Stimulated activated CD4-positive, alpha-beta T cell treated with anti-CD3 and anti-CD28 coated beads, Interleukin-12 subunit alpha, Interleukin-12 subunit beta, amount 100 ng/mL, for 24 hours (primary cell): ENCODE measurements at places on chromosomes 7 and 10.

GRCh38 chr10:102341038-102341688 is 54.3 kb upstream of the NFKB2 start:
- no peak for DNase-seq

- no peak for DNase-seq
Measured at GRCh38 chr7:19375976-19376375, 230.8 kb upstream of the FERD3L start.

GRCh38 chr7:28442540-28443420 is 30.5 kb downstream of the CREB5 start:
- no peak for DNase-seq

DNA sequence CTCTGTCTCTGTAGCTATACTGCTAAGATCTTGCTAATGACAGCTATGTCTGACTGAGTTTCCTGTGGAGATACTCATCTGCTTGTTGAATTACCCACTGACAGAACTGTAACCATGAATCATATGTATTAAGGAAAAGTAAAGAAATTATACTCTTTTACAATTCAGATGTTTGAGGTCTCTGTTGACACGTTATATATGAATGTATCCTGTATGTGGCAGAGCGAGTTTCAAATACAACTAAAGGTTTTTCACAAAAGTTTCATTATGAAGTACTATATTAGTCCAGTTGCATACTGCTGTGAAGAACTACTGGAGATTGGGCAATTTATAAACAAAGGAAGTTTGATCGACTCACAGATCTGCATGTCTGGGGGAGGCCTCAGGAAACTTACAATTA is 232.5 kb downstream of the CDK14 start:
- DNase-seq: no peak

GRCh38 chr10:109773288-109774120 is 149.8 kb downstream of the XPNPEP1 start:
- DNase-seq: no peak

DNA sequence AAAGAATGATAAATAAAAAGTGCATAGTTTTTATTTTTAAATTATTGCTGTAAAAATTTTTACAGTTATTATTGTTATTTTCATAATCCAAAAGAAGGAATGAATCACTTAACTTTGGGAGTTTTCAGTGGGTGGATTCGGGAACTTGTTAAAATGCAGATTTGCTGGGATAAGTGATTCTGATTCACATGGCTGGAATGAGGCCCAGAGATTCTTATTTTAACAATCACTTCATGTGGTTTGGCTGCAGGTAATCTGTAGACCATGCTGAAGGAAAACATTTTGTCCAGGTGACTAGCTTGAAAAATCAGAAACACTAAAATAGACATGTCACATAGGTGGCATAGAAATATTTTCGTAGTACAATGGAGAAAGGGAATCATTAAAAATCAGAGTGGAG is 13.9 kb downstream of the CROT start:
- no peak for DNase-seq

GRCh38 chr7:131945313-131945911 is 389.0 kb upstream of the PODXL start:
- DNase-seq: no peak

DNA sequence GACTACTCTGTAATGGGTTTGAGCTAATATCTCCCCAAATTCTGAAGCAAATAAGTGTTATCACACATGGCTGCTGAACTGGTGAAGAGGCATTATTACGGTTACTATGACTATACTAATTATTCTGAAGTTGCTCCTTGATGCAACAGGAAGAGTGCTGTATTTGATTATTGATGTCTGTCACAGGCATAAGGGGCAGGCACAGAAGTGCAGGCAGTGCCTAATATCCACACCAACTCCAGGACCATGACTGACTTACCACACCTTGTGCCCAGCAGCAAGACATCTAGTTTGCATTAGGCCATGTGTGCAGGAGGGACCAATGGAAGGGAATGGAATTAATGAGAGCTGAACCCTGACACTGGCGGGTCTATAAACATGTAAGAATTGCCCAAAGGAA is 62.7 kb downstream of the AMPH start:
- DNase-seq: no peak

DNA sequence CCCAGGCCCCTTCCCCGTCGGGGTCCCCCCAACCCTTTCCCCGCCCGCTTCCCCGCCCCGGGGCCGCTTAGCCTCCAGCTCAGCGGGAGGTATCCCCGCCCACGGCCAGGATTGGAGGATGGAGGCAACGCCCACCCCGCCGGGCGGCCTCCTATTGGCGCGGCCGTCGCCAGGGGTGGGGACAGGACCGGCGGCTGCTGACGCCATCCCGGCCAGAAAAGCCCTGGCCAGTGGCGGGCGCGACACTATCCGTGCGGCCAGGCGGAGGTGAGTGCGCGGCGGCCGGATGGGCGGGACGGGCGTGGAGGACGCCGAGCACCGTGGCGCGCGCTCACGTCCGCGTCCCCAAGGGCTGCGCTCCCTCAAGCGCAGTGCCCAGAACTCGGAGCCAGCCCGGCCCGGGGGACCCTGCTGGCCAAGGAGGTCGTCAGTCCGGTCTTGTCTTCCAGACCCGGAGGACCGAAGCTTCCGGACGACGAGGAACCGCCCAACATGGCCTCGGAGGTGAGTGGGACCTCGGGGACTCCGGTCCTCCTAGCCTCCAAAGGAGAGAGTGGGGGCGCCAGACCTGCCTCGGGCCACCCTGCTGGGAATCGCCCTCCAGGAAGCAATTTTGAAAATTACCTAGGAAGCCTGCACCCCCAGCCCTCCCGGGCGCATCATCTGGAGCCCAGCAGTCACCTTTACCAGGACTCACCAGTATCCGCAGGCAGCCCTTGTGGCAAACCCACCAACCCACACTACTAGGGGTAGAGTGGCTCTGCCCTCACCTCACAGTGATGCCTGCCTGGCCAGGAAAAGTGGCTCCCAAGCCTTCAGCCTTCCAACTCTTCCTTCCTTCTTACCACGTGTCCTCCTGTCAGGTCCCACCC is at the start of gene ASL:
Gene ASL, plus strand, starts transcription at position 230 of the 872 bp plus-strand sequence. Its CDS starts 263 bp downstream, at position 493.
- DNase-seq: peak; percentile 80

DNA sequence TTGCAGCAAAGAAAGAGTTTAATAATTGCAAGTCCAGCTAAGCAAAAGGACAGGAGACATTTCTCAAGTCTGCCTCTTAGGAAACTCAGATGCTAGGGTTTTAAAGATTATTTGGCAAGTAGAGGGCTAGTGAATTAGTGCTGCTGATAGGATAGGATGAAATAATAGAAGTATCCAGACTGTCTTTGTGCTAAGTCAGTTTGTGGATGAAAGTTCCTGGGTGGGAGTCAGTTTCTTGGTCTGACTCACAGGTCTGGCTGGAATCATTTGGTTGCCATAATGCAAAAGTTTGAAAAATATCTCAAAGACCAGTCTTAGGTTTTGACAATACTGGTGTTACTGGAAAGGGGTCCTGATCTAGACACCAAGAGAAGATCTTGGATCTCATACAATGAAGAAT is 42.6 kb upstream of the INHBA start:
- DNase-seq: no peak

DNA sequence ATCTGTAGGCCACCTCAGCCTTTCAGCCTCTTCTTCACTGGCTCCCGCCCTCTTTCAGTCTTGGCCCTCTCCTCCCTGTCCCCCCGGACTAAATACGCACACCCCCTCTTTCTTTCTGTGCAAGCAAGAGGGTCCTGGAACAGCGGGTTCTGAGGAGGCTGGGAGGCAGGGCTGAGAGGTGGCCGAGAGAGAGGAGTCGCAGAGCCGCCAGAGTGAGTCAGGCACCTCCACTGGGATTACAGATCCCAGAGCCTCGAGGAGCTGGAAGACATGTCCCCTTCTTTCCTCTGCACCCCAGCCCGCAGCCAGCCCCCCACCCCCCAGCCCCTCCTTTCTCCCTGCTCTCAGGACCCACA is 182 bp downstream of the CCDC136 start:
- no peak for DNase-seq

DNA sequence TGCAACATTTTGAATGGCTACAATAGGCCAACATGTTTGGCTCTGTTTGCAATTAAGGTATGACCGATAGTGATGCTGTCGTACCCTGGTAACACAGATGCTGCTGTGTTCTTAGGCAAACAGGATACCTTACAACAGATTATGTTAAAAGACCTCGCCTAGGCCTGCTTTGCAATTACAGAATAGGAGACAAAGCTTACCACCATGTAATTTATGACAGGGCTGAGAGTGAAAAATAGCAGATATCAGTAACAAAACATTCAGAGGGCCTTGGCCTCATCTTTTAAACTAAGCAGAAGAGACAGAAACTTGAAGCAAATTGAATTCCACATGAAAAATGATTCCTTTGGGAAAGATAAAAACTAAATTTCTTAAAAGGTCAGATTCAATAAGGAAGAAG is 29.4 kb upstream of the ABLIM1 start:
- DNase-seq: no peak

- no peak for DNase-seq
Measured at GRCh38 chr7:140655511-140656408, 15.1 kb upstream of the DENND2A start.
